ENCODE measurements at places on chromosomes 3 and 15. TPM values are rescaled to one million over a fixed set of nuclear protein-coding genes. Genes with fewer than 3 reads are reported as not detected.

GRCh38 chr3:12964711-12965612 is 108.3 kb downstream of the IQSEC1 start:
- no peak for DNase-seq

DNA sequence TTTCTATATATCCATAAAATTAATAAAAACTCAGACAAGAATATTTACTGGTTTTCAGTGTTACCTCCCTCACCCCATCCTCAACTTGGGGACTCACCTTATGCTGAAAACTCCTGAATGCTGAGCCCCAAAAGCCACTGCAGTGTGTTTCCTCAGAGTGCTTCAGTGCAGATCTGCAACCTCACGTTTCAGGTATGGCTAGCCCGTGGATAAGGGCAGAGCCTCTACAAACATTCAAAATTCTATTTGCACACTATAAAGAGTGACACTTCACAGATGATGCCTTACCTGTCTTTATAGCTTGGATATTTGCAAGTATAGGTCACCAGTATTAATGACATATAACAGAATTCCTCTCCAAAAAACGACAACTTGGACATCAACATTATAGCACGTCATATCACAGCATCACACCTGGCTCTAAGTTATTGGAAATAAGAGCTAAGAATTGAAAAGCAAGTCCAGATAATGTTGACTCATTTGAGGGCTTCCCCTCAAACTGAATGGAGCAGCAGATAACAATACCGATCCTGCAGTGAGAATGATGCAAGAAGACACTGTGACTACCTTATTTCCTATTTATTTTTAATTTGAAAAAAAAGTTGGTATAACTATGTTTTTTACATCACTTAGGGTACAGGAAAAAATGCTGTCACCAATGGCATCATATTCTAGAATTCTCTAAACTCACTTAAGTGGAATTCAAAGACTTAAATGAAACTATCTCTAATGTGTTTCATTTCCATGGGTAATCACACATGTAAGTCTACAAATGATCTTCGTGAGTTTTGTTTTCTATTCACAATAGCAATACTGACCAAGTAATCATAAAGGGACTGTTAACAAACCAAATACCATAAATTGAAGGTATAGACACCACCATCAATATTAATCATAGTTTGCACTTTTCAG is 40.7 kb upstream of the RSL24D1 start:
- no peak for DNase-seq

- no peak for DNase-seq
Measured at GRCh38 chr15:80942746-80943565, 46.7 kb downstream of the MESD start.

DNA sequence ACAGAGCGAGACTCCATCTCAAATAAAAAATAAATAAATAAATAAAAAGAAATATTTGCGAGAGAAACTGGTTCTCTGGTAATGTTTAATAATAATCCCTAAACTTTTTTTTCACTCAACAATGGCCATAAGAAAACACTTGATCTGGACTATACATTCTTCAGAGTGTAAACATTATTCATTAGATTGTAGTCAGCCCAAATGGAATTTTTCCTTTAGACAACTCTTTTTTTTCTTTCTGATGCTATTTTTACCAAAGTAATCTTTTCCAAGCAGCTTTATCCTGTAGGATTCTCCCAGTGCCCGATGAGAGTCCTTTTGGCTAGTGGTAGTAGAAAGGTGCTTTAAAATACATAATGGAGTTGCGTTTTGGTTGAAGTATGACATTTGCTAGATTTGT is 90.4 kb downstream of the NEDD4 start:
- DNase-seq, result no peak

DNA sequence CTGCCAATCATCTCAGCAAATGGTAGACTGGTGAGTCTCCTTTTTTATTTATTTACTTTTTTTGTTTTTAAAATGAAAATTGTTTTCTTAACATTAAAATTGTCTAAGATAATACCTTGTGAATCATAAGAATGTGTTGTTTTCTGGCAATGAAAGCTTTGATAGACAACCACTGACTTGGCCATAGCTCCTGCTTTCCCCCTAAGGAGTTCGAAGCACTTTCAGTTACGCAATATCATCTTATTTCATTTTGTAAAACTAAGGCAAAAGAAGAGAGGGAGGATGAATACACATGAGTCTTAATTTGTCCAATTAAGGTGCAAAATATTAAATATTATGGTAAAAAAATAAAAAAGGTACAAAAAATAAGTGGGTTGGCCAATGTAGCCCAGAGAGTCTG is 74.8 kb upstream of the PLCL2 start:
- DNase-seq, result no peak

GRCh38 chr3:60303160-60303559 is 948.1 kb downstream of the FHIT start:
- no peak for DNase-seq

DNA sequence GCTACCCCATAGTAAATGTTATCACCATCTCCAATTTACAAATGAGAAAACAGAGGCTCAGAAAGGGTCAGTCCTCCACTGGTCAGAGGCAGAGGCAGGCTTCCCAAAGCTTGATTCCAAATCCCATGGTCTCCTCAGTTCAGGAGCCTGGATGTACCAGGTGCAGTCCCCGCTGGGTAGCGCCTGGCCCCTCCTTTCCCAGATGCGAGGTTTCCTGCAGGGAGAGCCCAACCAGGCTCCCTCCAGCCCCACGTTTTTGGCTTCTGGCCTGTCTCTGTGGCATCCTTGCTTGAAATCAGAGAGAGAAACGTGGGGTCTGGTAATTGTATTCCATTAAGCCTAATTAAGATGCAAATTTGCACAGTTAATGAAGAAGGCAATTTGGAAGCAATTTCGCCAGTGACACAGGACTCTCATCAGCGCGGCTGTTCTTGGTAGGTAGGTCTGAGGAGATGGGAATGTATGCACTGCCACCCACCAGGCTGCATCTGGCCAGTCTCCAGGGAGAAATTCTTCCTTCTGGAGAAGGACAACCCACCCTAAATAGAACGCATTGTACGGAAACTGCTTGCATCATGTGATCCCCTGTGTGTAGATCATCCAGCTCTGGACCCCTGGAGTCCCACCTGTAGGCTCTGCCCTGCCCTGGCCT is 50.5 kb downstream of the HRH1 start:
- DNase-seq, result no peak

DNA sequence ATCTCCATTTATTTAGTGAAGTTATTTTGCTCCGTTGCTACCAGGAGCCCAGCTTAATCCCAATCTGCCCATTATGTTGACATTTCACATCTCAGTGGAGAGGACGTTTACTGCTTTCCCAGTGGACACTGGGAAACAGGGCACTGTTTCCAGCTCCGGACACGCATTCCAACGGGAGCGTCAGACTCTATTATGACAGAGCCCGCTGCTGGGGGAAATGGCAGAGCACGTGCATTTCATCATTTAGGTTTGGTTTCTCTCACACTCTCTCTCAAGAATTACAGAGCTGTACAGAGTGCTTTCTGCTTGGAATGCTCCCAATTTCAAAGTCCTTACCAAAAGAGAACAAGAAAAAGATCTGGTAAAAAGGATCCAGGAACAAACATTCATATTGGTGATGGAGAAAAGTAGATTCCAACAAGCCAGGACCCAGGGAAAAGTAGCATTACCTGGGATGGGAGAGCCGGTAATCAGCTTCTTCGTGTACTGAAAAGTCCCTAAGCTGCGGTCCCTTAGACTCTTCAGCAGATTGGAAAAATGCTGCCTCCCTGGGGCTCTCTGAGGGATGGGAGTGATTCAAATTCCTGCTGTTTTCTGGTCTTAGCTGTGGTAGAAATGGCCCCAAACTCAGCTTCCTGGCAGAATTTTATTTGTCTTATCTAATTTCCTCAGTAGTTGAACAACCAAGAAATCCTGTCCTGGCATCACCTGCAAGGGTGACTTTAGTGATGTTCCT is 136.0 kb upstream of the THBS1 start:
- no peak for DNase-seq

- DNase-seq, result no peak
Measured at GRCh38 chr15:33016405-33017024, 178.0 kb downstream of the FMN1 start.

DNA sequence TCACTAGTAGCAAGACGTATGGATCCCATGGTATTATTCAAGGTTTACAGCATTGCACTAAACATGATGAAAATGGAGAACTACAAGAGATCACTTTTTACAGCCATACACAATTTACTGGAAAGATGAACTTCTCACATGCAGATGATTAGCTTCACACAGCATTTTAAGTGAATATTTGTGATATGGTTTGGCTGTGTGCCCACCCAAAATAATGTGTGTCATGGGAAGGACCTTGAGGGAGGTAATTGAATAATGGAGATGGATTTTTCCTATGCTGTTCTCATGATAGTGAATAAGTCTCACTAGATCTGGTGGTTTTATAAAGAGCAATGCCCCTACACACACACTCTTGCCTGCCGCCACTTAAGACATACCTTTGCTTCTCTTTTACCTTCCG is 662.0 kb upstream of the CCDC54 start:
- no peak for DNase-seq

DNA sequence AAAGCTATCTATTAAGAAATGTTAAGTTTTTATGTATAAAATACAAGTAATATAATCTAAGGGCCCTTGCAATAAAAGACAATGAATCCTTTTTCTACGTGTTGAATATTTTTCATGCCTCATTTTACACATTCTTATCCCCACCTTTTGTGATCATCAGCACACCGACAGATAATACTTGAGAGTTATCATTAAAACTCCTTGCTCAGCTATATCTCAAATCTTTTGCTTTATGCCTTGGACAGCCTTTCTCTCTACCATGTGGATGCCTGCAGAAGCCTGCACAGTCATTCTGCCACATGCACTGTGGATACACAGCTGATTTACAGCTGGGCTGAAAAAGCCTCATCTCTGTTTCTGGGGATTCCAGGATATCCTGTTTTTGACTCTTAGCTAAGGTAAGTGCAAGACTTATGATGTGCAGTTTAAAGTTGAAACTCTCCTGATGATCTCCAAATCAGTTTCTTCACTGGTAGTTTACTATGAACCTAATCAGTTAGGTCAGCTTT is 1565.1 kb downstream of the SI start:
- DNase-seq, result no peak

GRCh38 chr15:64878705-64879104 is 33.0 kb upstream of the ANKDD1A start:
- no peak for DNase-seq

GRCh38 chr15:92091155-92091734 is 237.7 kb downstream of the SLCO3A1 start:
- no peak for DNase-seq

DNA sequence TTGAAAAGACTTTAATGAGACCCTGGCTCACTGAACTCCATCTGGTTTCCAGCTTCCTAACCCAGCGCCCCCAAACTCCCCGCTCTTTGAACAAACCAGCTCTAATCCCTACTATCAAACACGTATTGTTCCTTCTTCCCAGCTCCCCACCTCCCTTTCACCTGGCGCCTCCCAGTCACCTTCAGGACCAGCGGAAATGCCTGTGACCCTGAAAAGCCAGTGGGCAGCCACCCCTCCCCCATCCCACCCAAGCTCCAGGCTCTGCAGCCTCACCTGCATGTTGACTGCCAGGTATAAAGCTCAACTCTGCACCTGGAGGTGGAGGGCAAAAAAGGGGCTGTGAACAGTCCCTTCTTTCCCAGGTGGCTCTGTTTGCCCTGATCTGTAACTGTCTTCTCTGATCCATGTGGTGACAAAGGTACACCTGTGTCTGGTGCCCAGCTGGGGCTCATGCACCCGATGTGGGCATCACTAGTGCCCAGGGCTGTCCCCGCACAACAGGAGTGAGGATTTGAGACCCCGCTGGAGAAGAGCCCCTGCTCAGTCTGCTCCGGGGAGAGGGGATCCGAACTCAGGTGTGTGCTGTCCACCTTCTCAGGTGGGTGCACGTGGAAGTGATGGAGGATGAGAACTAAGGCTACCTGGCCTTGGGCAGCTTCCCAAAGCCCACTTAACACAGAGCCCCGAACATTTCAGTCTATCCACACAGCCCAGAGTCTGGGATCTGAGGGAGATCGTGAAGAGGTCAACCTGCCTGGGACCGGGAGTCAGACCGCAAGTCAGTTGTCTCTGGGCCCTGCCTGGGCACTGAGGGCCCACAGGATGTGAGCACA is 128.9 kb downstream of the NSMCE3 start:
- no peak for DNase-seq

DNA sequence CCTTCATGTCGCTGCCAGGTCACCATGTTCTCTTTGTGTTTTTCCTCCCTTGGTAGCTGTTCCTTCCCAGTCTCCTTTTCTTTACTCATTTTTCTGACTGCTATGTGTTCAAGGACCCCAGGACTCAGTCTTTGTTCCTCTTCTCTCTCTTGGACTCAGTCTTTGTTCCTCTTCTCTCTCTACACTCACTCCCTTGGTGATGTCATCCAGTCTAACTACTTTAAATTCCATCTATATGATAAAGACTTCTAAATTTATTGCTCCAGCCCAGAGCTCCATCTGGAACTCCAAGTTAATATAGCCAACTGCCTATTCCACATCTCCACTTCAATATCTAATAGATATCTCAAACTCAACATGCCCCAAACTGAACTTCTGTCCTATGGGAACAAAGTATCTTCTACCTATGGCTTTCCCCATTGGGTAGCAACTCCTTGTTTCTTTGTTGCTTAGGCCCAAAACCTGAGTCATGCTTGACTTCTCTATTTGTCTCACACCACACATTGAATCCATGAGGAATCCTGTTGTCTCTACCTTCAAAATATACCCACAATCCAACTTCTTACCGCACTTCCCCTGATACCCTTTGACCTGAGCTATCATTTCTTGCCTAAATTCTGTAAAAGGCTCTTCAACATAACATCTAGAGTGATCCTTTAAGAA is 4.9 kb upstream of the DYNC1LI1 start:
- no peak for DNase-seq

DNA sequence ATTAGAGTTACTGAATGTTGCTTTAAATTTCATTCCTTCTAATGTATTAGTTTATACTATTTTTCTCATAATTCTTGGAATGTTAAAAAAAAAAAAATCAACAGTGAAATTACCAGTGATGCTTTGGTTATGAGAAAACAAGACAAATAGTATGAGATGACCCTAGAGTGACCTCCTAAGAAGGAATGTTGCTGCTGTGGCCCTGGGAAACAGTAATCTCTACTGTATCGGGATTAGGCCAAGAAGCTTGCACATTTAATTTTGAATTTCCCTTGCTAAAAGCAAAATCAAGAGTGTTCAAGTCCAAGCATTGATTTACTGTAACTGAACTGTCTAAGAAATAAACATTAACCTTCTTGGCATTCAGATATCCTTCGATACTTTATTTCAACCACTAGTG is 18.1 kb downstream of the TOPBP1 start:
- DNase-seq, result no peak

GRCh38 chr3:27387625-27388024 is 18.4 kb upstream of the NEK10 start:
- no peak for DNase-seq

GRCh38 chr15:61871926-61872522 is 188.2 kb downstream of the VPS13C start:
- DNase-seq, result no peak

- no peak for DNase-seq
Measured at GRCh38 chr3:152706991-152707713, 127.8 kb upstream of the P2RY1 start.

Gene GHRL
- 1.2 TPM for polyA plus RNA-seq

Gene OPA1
- 57.0 TPM for polyA plus RNA-seq

All from GM12878 (cell line).